Smooth muscle cell of bladder (primary cell): ENCODE measurements at places on chromosomes 13 and 19. TPM values are rescaled to one million over a fixed set of nuclear protein-coding genes. Genes with fewer than 3 reads are reported as not detected.

The CCDC9 gene
- 5.4 and 7.9 TPM in 2 replicates for total RNA-seq

The FLT3LG gene
- total RNA-seq = 2.8 and 3.4 TPM in 2 replicates

The DIRAS1 gene
- 1.3 and 2.7 TPM in 2 replicates for total RNA-seq

The ZNF506 gene
- 9.5 and 9.7 TPM in 2 replicates for total RNA-seq

The MIA gene
- 0.18 TPM in 1 of 2 replicates, not detected in the other for total RNA-seq

The ICAM1 gene
- total RNA-seq = 6.3 and 13.2 TPM in 2 replicates

The ZNF835 gene
- total RNA-seq = 0.18 and 0.28 TPM in 2 replicates

The OR7C1 gene
- not detected in 2 replicates for total RNA-seq

The CYP2S1 gene
- total RNA-seq = 10.3 and 17.8 TPM in 2 replicates

The UNC13A gene
- 0.28 TPM in 2 replicates for total RNA-seq
